Activated T-helper 1 cell treated with anti-CD3 and anti-CD28 coated beads, Interleukin-2, amount 50 U/mL, for 16 hours (primary cell): ENCODE measurements at places on chromosomes 3 and 15.

GRCh38 chr15:74261041-74261440 lies 24.9 kb downstream of the CCDC33 start:
- no peak for DNase-seq

DNA sequence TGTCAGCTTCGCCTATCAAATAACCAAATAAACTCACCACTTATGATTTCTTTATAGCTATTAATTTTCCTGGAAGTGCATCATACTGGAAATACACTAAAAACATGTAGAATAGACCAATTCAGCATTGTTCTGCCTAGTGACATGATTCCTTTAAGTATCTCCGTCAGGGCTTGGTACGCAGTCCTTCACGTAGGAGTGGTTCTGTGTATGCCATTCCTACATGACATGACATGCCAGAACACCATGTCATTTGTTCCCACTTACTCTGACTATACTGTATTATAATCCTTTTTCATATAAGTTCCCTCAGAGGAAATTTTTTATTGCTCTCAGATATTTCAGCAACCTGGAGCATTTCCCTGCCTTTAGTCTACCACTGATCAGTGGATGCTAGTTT lies 230.7 kb upstream of the EPHA3 start:
- no peak for DNase-seq

DNA sequence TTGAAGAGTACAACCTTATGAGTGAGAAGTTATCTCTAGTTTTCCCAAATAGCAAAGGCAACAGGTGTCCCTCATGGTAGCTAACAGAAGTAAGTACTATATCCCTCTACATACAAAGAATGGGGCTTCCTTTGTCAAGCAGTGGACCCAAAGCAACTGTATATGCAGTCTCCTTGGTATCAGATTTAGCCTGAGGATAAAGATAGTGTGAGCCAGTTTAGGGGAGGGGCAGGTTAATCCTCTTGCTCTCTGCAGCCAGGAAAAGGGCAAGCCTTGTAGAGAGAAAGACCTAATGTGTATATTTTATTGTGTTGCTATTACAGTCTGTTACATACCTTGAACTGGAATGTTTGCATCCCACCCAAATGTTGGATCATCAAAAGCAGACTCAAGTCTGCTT lies 117.9 kb upstream of the COL8A1 start:
- no peak for DNase-seq

GRCh38 chr15:42331235-42331634 lies 28.1 kb upstream of the CAPN3 start:
- DNase-seq, result no peak

GRCh38 chr3:101992863-101993262 lies 143.5 kb downstream of the NFKBIZ start:
- DNase-seq, result no peak

GRCh38 chr3:51937014-51937413 lies 4.7 kb downstream of the RRP9 start:
- no peak for DNase-seq

- DNase-seq, result no peak
Observed at GRCh38 chr3:19711160-19711782, 222.7 kb downstream of the EFHB start.

DNA sequence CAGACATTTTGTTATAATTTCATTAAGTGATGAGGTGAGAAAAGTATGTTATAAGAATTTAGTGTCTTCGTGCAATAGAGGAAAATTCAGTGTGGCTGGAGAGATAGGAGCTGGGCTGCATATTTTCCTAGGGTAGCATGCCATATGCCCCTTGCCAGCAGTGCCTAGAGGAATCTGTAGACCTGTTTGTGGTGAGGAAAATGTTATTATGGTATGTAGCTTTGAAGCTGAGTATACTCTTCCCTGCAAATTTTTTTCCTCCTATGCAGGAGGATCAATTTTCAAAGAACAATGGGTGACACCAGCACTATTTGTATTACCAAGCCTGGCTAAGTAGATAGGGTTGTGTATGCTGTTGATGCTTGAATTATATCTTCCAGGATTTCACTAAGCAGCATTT lies 200.6 kb downstream of the EDEM1 start:
- no peak for DNase-seq

DNA sequence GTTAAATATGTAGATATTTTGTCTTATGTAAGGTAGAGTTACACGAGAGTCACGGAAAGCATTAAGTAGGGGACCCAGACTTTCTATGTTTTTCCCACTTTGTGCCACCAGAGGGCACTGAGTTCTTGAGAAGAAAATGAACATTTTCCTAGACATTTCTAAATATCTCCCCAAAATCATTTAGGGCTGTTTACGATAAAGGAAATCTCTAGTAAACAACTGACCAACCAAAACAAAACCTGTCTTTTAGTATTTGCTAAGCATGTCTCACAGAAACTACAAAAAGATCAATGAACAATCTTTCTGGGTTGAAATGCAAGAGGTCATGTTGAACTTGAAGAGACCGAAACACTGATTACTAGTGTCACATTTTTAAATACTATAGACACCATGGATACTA lies 16.1 kb downstream of the POU1F1 start:
- DNase-seq, result no peak

GRCh38 chr3:73719413-73719851 lies 94.7 kb upstream of the PDZRN3 start:
- no peak for DNase-seq

GRCh38 chr3:185280572-185281365 lies 26.9 kb upstream of the EHHADH start:
- DNase-seq, result no peak

GRCh38 chr3:81237181-81237580 lies 524.3 kb downstream of the GBE1 start:
- DNase-seq, result no peak

- no peak for DNase-seq
Observed at GRCh38 chr3:63976161-63976871, 47.0 kb downstream of the PSMD6 start.

- no peak for DNase-seq
Observed at GRCh38 chr15:56948764-56949101, 30.3 kb downstream of the TCF12 start.

DNA sequence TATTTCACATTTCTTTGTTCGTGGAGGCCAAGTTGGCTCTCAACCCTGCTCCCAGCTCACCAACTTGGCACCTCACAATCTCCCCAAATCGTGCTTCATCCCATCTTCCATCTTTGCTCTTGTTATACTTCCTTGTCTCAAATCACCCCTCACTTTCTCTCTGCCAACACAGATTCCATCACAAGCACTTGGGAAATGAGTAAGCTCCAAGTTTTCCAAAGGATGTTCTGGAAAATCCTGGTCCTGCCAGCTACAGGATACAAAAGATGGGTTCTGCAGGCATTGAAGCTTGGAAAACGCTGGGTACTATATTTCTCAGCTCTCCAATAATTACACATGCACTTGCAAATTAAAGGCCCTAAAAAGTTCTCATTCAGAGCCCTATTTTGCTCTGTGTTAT lies 4.1 kb upstream of the TM4SF4 start:
- DNase-seq, result no peak

DNA sequence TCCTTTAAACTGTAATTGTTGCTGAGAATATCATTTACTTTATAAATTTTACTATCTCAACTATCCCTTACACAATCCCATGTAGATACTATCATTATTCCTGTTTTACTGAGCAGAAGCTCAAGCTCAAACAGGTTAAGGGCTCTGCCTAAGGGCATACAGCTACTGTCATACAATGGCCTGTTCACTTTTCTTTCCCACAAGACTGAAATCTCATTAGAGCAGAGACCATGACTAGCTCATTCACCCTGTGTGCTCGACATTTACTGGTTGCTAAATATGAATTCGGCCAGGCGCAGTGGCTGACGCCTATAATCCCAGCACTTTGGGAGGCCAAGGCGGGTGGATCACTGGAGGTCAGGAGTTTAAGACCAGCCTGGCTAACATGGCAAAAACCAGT lies 1.6 kb upstream of the MESP2 start:
- DNase-seq, result no peak

GRCh38 chr15:55224892-55225291 lies 28.2 kb upstream of the RSL24D1 start:
- DNase-seq, result no peak

DNA sequence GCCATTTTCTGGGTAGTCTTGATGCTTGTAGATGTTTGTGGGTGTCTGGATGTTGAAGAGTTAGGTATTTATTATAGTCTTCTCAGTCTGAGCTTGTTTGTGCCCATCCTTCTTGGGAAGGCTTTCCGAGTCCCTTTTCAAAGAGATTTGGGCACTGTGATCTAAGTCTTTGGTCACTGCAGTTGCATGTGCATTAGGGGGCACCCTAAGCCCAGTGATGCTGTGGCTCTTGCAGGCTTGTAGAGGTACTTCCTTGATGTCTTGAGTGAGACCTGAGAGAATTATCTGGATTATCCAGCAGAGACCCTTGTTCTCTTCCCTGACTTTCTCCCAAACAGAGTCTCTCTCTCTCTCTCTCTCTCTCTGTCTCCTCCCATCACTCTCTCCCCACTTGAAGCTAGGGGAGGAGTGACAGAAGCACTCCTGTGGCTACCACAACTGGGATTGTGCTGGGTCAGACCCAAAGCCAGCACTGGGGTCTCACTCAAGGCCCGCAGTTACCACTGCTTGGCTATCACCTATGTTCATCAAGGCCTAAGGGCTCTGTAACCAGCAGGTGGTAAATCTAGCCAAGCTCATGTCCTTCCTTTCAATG lies 68.5 kb downstream of the TMCO5A start:
- DNase-seq, result no peak
